ENCODE measurements at places on chromosomes 13 and 19.

GRCh38 chr19:12789904-12790619, 1.2 kb upstream of the JUNB start:
- H3K36me3 ChIP-seq = no peaks in the 10 kb centered on the region
- peak; percentile 95 for DNase-seq
- H3K4me1 ChIP-seq = peaks cover 25% of the 10 kb centered on the region
- H3K27ac ChIP-seq = peak overlapping the region; percentile 83
- peak overlapping the region; percentile 40 for H3K4me3 ChIP-seq

- peaks cover 14% of the 10 kb centered on the region for H3K4me1 ChIP-seq
- H3K36me3 ChIP-seq = no peaks in the 10 kb centered on the region
- H3K27me3 ChIP-seq = no peaks in the 10 kb centered on the region
- H3K27ac ChIP-seq = no peak overlapping the region
- H3K4me3 ChIP-seq = no peak overlapping the region
Measured at GRCh38 chr13:33057019-33057780, 41.0 kb downstream of the KL start.

GRCh38 chr13:111486801-111487200, 166.4 kb downstream of the TEX29 start:
- no peaks in the 10 kb centered on the region for H3K36me3 ChIP-seq
- no peak for DNase-seq
- no peak overlapping the region for H3K4me3 ChIP-seq
- H3K27ac ChIP-seq = no peak overlapping the region
- no peaks in the 10 kb centered on the region for H3K27me3 ChIP-seq

GRCh38 chr19:56842412-56842811, 1.9 kb upstream of the PEG3 start:
- no peaks in the 10 kb centered on the region for H3K4me1 ChIP-seq
- no peaks in the 10 kb centered on the region for H3K36me3 ChIP-seq
- no peaks in the 10 kb centered on the region for H3K27me3 ChIP-seq
- H3K4me3 ChIP-seq = no peak overlapping the region
- H3K27ac ChIP-seq = no peak overlapping the region

GRCh38 chr19:18895038-18895823, 727 bp downstream of the CERS1 start:
- peak; percentile 84 for DNase-seq
- no peak overlapping the region for H3K27ac ChIP-seq
- peak overlapping the region; percentile 70 for H3K4me3 ChIP-seq
- no peaks in the 10 kb centered on the region for H3K36me3 ChIP-seq
- peaks cover 17% of the 10 kb centered on the region for H3K4me1 ChIP-seq
- no peaks in the 10 kb centered on the region for H3K27me3 ChIP-seq

DNA sequence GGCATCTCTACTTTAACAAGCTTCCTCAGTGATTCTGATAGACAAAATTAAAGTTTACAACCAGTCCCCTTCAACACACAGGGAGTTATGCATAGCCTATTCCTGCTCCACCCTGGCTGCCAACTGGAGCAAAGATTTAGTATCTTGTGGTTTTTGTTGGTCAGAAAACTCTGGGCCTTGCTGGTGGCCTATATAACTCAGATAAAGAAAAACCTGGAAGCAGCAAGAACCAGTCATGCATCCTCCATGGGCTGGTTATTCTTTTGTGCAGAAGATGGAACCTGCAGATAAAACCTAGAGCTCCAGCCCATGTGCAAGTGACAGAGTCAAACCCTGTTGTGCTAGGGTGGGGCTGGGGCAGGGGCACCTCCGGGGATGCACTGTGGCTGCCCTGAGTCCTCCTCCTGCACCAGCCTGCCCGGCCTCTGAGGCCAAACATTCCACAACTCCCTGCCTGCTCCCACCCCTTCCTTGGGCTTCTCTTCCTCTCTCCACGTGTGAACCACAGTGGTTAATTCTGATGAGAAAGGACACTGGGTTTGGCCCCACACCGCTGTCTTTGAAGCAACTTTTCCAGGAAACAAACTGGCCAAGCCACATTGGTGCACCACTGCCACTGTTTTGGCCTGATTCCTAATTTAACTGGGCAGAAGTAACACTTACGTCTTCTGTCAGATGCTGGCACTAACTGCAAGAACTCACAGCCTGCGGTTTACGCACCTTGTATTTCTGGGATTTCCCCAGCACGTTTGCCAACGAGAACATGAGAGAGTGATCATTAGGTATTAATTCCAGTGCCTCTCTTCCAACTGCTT, 23.3 kb upstream of the GGACT start:
- H3K27ac ChIP-seq = no peak overlapping the region
- no peak overlapping the region for H3K4me3 ChIP-seq
- H3K4me1 ChIP-seq = no peaks in the 10 kb centered on the region
- no peaks in the 10 kb centered on the region for H3K36me3 ChIP-seq
- no peak for DNase-seq

- H3K27ac ChIP-seq = no peak overlapping the region
- no peak overlapping the region for H3K4me3 ChIP-seq
- no peaks in the 10 kb centered on the region for H3K27me3 ChIP-seq
- no peak for DNase-seq
- H3K4me1 ChIP-seq = no peaks in the 10 kb centered on the region
- no peaks in the 10 kb centered on the region for H3K36me3 ChIP-seq
Measured at GRCh38 chr13:39556866-39557265, 46.1 kb downstream of the LHFPL6 start.

- no peak overlapping the region for H3K4me3 ChIP-seq
- peaks cover 24% of the 10 kb centered on the region for H3K4me1 ChIP-seq
- H3K27me3 ChIP-seq = no peaks in the 10 kb centered on the region
- DNase-seq = no peak
- peak overlapping the region; percentile 78 for H3K27ac ChIP-seq
- peaks cover 1% of the 10 kb centered on the region for H3K36me3 ChIP-seq
Measured at GRCh38 chr13:50244355-50244712, 229.1 kb downstream of the KCNRG start.

- H3K4me1 ChIP-seq = no peaks in the 10 kb centered on the region
- no peaks in the 10 kb centered on the region for H3K36me3 ChIP-seq
- H3K27me3 ChIP-seq = no peaks in the 10 kb centered on the region
- no peak overlapping the region for H3K27ac ChIP-seq
Measured at GRCh38 chr13:51067706-51068105, 43.4 kb downstream of the C13orf42 start.

DNA sequence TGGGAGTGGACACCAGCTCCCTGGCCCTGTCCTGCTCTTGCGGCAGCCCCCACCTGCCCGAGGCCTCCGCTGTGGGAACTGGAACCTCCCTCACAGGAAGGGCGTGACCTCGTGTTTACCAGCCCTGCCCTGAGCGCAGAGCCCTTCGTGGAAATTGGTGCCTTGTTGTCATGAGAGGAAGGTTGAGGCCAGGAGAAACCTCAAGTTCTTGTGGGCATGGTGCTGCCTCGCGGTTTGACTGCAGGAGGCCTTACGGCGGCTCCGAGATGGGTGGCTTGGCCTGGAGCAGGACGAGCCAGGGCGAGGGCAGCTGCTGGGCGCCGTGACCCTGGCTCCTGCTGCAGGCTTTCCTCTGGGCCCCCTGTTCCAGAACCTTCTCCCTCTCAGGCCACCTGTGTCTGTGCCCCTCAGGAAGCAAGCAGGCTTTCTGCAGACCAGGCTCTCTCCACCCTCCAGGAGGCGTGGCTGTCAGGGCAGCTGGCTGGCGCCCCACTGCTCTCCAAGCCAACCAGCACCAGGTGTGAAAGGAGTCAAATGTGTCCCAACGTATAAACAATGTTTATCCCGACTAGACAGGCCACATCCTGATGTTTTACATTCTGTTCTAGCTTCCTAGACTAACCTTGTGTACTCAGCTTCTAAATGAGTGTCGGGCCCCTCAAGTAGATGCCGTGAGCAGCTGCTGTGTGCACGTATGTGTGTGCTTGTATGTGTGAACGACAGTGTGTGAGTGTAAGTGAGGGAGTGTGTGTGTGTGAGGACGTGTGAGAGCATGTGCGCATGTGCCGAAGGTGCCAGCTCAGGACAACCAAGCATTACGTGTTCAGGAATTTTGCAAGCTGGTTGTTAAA, 10.4 kb upstream of the RASA3 start:
- H3K27me3 ChIP-seq = no peaks in the 10 kb centered on the region
- H3K36me3 ChIP-seq = no peaks in the 10 kb centered on the region
- DNase-seq = no peak

DNA sequence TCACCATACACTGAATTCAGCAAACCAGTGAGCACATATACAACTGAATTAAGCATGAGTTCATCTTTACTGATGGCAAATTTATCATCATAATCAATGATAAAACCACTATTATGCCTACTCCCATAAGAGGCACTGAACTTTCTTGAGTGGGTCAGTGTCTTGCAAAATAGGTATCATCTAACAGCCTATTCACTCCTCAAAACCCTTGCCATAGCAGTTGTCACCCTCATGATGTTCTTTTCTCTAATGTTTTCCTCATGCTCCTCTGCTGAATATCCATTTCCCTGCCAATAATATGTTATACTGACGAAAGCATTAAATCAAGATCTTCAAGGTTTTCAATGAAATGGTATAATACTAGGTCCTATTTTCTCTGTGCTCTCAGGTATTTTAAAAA, 5.6 kb downstream of the ARGLU1 start:
- no peak overlapping the region for H3K4me3 ChIP-seq
- H3K36me3 ChIP-seq = peaks cover 3% of the 10 kb centered on the region
- H3K27ac ChIP-seq = no peak overlapping the region
- no peaks in the 10 kb centered on the region for H3K27me3 ChIP-seq
- no peak for DNase-seq

DNA sequence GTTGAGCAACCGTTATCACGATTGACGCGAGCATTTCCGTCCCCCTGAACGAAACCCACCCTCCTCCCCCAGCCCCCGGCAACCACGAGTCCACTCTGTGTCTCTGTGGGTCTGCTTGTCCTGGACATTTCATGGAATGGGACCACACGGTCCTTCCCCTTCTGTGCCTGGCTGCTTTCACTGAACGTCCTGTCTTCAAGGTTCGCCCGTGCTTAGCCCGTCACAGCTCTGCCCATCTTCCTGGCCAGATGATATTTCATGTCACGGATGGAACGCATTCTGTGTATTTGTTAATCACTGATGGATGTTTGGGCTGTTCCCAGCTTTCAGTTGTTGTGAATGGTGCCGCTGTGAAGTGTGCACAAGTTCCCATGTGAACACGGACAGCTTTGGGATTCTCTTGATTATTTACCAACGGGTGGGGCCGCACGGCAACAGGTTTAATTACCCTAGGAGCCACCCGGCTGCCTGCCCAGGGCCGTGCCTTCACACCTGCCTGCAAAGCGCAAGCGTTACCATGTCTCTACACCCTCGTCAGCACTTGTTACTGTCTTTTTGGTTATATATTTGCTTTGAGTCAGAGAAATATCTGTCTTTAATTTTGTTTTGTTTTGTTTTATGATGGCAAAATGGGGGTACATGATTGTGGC, 42.5 kb downstream of the RASA3 start:
- H3K4me1 ChIP-seq = no peaks in the 10 kb centered on the region
- no peak overlapping the region for H3K27ac ChIP-seq
- DNase-seq = peak; percentile 9

- no peak for DNase-seq
- no peak overlapping the region for H3K27ac ChIP-seq
- H3K4me3 ChIP-seq = no peak overlapping the region
- H3K36me3 ChIP-seq = peaks cover 4% of the 10 kb centered on the region
- no peaks in the 10 kb centered on the region for H3K4me1 ChIP-seq
Measured at GRCh38 chr13:52414963-52415362, 9.0 kb upstream of the THSD1 start.

DNA sequence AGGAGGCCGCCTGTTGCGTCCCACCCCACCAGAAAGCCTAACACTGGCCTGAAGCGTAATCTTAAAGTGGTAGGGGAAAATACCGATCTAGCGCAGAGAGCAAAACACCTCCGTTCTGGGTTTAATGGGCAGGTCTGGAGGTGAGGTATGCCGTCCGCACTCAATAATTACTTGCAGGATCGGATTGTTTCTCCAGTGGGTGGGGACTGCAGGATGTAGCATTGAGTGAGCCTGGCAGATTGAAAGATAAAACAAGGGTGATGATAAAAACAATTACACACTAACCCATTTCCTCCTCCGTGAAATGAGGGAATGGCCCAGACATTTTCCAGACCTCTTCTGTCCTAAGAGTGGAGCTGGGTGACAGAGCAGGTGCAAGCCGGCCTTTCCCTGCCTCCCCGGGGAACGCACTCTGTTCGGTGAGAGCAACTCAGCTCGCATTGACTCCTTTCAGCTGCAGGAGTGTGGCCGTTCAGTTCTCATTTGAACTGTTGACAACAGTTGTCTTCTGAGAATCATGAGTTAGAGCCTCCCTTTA, 110.2 kb upstream of the DOCK9 start:
- H3K27me3 ChIP-seq = no peaks in the 10 kb centered on the region
- H3K27ac ChIP-seq = peak overlapping the region; percentile 92
- no peaks in the 10 kb centered on the region for H3K36me3 ChIP-seq
- H3K4me3 ChIP-seq = peak overlapping the region; percentile 96

DNA sequence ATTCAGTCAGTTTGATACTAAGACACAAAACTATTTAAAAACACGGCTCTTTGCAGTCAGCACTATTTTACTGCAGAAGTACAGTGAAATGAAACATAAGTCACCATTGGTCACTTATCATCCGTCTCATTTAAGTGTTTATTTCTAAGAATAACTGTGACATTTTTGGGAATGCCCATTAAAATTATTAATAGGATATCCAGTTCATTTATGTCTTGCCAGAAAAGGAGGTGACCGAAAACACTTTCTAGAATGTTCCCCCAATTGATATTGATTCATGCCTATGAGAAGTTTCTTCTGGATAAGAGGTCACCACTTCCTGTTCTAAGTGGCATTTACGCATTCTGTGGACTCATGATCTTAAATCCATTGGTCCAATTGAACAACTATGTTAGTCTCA, 477.3 kb downstream of the LIG4 start:
- no peak for DNase-seq
- no peaks in the 10 kb centered on the region for H3K36me3 ChIP-seq
- no peaks in the 10 kb centered on the region for H3K4me1 ChIP-seq

GRCh38 chr13:65913173-65913572, 1317.0 kb downstream of the PCDH9 start:
- no peaks in the 10 kb centered on the region for H3K4me1 ChIP-seq
- no peaks in the 10 kb centered on the region for H3K36me3 ChIP-seq
- H3K27ac ChIP-seq = no peak overlapping the region
- no peak for DNase-seq

DNA sequence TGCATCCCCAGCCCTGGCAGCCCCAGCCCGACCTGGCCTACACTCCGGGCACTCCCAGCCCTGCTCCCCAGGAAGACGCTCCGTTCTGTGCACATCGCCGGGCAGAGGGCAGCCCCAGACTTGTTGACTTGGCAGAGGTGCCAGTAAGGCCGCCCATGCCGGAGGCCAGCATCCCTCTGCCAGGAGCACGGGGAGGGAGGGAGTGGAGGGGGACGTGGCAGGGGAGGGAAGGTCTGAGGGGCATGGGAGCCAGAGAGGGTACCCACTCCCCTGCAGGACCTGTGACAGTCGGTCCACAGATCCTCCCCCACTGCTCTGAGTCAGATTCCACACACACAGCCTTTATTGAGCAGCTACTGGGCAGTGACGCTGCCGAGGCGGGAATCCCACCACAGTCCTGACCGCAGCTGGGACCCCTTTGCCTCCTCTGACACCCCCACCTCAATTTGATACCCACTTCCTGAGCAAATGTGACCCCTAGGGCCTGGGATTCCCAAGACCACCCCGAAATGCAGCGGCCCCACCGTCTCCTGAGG, 1.9 kb upstream of the NKPD1 start:
- H3K4me3 ChIP-seq = no peak overlapping the region
- H3K36me3 ChIP-seq = peaks cover under 1% of the 10 kb centered on the region
- no peak overlapping the region for H3K27ac ChIP-seq
- no peak for DNase-seq
